ENCODE measurements at places on chromosomes 7 and 10.

DNA sequence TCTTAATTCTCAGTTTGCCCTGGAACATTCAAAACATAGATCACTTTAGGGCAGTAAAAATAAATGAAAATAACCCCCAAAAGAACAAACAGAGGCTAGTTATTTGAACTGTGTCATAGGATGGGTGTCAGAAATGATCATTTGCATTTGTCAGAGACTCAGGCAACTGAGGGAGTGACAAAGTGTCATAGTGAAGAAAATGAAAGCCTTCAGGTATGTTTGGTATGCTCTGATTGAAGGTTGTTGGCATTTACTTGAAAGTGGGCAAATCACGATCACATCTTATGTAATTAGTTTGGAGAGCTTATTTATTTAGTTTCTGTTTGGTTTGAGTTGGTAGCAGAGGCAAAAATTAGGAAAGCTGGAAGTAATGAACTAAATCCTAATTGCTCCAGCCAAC is 880.9 kb downstream of the ANKRD7 start:
- DNase-seq: no peak

- DNase-seq: no peak
These were observed 40.2 kb upstream of the TNS3 start for GRCh38 chr7:47621979-47622561.

DNA sequence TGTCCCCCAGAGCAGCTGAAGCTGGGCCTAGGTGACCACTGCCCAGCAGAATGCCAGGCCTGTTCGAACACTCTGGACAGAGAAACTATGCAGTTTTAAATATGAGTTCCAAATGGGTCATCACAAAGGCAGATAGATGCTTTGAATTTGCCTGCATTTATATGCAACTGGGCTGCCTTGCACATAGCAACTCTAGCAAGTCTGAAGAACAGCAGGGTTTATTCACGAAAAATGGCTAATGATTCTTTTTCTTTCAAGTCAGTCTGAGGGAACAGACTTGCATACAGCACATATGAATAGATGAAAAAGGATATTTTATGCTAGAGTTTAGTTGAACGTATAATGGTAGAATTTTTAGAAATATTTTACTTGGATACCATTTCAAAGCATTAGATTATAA is 68.5 kb downstream of the SLC35B4 start:
- DNase-seq: no peak

GRCh38 chr7:102260856-102261255 is 25.8 kb upstream of the SH2B2 start:
- peak; percentile 39 for DNase-seq

GRCh38 chr10:51770709-51771108 is 71.3 kb upstream of the CSTF2T start:
- DNase-seq: peak; percentile 24

- no peak for DNase-seq
These were observed 543.8 kb upstream of the NRP1 start for GRCh38 chr10:33878238-33878786.

DNA sequence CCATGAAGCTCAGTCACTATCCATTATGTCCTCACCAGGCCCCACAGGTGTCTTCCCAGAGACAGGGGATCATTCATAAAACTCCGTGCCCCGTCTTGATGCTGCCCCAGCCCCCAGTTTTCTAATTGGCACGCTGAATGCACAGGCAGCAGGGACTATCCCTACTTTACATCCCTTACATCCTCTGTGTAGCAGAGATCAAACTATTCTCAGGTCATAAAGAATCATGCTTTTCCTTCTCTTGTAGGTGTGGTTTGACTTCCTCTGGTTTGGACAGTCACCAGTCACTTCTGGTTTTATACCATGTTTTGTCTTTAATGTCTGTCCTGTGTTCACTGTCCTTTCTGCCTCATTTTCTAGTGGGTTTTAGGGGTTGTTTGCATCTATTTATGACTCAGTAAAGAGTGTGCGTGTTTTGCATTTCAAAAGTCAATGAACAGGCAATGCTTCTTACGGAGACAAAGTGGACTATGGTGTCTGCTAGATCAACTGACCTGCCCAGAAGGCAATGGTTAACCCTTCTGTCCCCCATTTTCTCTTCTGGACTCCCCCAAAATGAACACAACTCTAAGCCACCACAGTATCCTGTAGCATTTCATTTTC is 140.4 kb upstream of the NPVF start:
- no peak for DNase-seq

GRCh38 chr7:152527610-152528032 is 91.8 kb upstream of the KMT2C start:
- DNase-seq: peak; percentile 25

DNA sequence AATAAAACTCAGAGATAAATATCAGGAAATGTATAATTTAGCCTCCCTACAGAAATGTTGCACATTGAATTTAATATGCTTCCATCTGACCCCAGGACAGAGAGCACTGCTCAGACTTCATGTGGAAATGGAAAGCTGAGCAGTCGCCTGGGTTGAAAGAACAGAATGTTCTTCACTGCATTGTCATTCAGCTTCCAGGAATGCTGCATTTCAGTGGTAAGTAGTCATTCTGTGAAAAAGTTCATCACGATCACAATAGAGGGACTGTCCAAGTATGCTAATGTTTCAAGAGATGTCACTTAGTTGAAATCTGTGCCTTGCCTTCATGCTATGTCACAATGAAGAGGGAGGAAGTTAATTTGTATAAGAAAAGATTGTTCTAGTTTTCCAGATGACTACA is 147.3 kb downstream of the NRCAM start:
- peak; percentile 54 for DNase-seq

- DNase-seq: peak; percentile 98
These were observed 534.3 kb downstream of the PARD3 start for GRCh38 chr10:34280599-34281374.

- DNase-seq: no peak
These were observed 73.0 kb upstream of the ADRB1 start for GRCh38 chr10:113970641-113971040.

- no peak for DNase-seq
These were observed 29.0 kb upstream of the GSDME start for GRCh38 chr7:24786306-24786705.

DNA sequence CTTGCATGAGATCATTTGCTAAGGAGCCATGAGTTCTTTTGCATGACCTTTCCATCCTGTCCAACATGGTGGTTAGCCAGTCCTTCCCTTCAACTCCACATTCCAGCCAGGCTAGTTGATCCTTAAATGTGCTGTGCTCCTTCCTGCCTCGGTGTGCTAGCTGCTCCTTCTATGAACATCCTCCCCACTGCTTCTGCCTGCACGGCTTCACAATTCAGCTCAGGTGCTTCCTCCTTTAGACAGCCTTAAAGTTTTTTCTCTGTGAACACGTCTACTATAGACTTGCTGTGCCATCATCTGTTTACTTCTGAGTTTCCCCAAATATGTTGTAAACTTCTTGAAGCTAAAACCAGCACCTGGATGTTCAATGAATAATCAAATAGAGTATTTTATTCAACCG is 95.5 kb downstream of the OTUD1 start:
- no peak for DNase-seq

- DNase-seq: no peak
These were observed 995 bp upstream of the INPP5F start for GRCh38 chr10:119724593-119725516.

- no peak for DNase-seq
These were observed 38.0 kb upstream of the TMEM196 start for GRCh38 chr7:19811386-19811785.

- DNase-seq: no peak
These were observed 46.4 kb upstream of the DPYSL4 start for GRCh38 chr10:132140167-132140925.

DNA sequence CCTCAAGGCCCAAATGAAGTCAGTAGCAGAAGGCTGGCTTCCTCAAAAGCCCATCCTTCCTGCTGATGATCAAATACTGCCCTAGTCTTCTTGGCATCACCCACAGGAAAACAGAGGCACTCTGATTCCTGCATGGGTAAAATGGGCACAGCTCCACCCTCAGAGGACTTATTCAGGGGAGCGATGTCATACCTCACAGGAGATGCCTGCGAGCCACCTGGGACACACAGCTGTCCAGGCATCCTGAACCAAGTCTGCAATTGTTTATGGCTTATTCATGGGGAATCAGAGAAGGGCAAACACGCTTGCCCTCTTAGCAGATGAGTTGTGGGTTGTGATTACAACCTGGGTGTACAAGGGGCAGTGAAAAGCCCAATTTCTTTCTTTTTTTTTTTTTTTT is 22.0 kb upstream of the LMTK2 start:
- no peak for DNase-seq

GRCh38 chr7:37251222-37251621 is 197.4 kb downstream of the ELMO1 start:
- no peak for DNase-seq

- no peak for DNase-seq
These were observed 480.3 kb downstream of the NXPH1 start for GRCh38 chr7:8913682-8914081.

DNA sequence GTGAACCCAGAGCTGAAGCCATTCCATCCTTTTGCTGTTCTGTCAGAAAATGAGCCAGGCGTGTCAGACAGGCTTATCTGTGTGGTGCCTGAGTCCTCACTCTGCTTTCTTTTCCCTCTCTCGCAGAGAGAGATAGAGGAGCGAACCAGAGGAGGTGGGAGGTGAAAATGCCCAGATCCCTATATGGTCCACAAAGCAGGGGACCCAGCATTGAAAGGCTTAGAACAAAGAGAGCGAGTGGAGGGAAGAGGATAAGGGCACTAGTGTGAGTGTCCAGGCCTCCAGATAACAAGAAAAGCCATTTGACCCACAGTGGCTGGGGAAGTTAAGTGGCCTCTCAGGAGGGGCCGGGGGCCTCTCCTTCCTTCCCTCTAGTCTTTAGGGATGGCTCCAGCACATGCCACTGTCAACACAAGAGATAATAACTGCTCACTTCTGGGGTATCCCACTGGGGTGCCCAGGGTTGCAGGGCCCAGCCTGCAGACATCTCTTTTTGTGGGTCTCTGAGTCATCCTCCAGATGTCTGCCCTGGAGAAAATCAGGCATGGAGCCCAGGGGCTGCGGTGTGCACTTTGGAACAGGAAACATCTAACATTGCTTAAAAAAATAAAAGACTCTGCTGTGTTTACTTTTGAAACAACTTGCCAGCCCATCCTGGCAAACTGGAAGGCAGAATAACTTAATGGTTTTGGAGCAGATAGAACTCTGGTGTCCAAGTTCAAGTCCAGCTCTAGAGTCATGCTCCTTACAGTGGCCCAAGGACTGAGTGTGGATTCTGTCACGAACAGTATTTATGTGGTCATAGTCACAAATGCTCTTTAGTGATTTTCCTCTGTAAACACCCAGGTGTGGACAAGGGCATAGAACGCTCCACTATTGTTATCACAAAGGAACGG is 189.5 kb downstream of the CXCL12 start:
- DNase-seq: peak; percentile 89

DNA sequence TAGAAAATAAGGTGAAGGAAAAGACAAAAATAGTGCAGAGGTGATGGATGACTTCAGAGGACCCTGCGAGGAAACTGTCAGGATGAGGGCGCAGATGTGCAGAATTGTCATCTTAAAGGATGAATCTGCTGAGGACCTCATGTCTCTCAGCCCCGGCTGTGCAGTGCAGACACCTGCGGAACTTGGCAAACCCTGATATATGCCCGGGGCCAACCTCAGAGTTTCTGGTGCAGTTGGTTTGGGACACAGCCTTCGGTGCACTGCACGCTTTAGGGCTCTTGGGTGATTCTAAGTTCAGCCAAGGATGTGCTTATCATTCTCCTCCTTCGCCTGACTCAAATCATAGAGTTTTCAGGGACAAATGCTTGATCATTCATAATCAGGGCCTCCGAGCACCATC is 310.1 kb downstream of the TCERG1L start:
- DNase-seq: no peak

DNA sequence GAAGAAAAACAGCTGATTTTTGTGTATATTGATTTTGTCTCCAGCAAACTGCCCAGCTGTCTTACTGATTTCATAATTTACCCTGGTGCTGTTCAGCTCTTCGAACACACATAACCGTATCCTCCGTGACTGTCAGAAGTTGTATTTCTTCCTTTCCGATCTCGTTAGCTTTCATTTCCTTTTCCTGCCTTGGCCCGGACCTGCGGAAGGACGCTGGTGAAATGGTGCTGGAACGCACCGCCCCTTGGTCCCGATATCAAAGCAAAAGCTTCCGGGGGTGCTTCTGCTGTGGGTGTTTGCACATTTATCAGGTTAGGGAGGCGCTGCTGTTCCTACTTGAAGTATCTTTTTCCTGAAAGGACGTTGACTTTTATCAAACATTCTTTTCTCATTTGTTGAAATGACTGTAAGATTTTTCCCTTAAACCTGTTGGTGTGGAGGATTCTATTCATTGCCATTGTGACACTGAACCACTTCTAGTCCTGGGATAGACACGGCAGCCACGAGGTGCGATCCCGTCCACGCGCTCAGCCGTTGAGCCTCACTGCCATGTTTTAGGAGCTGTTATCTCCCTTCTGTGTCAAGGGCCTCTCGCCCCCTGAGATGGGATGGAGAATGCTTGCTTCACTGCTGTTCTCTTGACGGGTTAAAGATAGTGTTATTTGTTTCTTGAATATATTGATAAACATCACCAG is 72.6 kb downstream of the FOXL3 start:
- peak; percentile 15 for DNase-seq

GRCh38 chr10:97069576-97070362 is 116.0 kb downstream of the SLIT1 start:
- peak; percentile 7 for DNase-seq

DNA sequence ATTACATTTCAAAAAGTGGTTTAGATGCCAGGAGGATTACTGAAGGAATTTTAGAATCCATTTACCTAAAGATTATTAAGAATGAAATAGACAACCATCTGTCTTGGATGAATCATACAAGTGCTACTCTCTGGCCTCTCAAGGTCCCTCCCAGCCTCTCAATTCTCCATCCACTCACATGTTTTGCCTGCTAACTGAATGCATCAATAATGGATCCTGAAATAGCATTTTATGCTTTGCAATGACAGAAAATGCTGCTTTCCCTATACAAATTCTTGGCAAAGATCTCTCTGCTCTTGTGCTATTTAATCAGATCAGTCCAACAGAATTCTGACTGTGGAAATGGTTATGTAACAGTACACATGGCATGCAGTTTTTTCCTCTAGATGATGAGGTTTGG is 68.1 kb downstream of the HBP1 start:
- no peak for DNase-seq
